ENCODE measurements at places on chromosomes 2 and 18. TPM values are rescaled to one million over a fixed set of nuclear protein-coding genes. Genes with fewer than 3 reads are reported as not detected.
A peak's percentile ranks its signal among the peaks of the same experiment; 100 is the strongest.

- H3K4me1 ChIP-seq: peaks cover 33% of the 10 kb centered on the region
- no peak overlapping the region for H3K27ac ChIP-seq
- peaks cover 7% of the 10 kb centered on the region for H3K36me3 ChIP-seq
Observed at GRCh38 chr2:10390369-10390801, 57.7 kb downstream of the ODC1 start.

- no peak overlapping the region for H3K4me3 ChIP-seq
- DNase-seq: no peak
- no peaks in the 10 kb centered on the region for H3K4me1 ChIP-seq
- H3K27ac ChIP-seq: no peak overlapping the region
Observed at GRCh38 chr18:26429535-26430226, 118.7 kb downstream of the KCTD1 start.

The TXNDC2 gene
- total RNA-seq: 0.73 TPM

The LYPD1 gene
- 0.22 TPM for total RNA-seq

- no peaks in the 10 kb centered on the region for H3K4me1 ChIP-seq
- H3K36me3 ChIP-seq: no peaks in the 10 kb centered on the region
- no peak overlapping the region for H3K4me3 ChIP-seq
- H3K27ac ChIP-seq: no peak overlapping the region
- no peak for DNase-seq
Observed at GRCh38 chr2:118423776-118424175, 335.5 kb downstream of the INSIG2 start.

DNA sequence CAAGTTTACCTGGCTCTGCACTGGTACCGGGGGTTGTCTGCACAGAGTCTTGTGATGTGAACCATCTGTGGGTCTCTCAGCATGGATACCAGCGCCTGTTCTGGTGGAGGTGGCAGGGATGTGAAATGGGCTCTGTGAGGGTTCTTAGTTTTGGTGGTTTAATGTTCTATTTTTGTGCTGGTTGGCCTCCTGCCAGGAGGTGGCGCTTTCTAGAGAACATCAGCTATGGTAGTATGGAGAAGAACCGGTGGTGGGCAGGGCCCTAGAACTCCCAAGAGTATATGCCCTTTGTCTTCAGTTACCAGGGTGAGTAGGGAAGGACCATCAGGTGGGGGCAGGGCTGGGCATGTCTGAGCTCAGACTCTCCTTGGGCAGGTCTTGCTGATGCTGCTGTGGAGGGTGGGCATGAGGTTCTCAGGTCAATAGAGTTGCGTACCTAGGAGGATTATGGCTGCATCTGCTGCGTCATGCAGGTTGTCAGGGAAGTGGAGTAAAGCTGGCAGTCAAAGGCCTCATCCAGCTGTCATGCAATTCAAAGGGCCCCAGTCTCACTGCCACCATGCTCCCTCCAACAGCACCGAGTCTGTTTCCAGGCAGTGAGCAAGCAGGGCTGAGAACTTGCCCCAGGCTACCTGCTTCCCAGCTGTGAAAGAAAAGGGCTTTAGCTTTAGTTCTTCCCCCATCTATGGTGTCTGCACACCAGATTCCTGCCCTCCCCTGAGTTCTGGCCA lies 278.0 kb downstream of the METTL4 start:
- H3K4me1 ChIP-seq: no peaks in the 10 kb centered on the region
- H3K27me3 ChIP-seq: no peaks in the 10 kb centered on the region
- DNase-seq: no peak
- H3K4me3 ChIP-seq: no peak overlapping the region

The GCG gene
- not detected for total RNA-seq

The RAB12 gene
- 40.9 TPM for total RNA-seq

GRCh38 chr2:71129902-71130151 lies 202 bp downstream of the MCEE start:
- H3K4me1 ChIP-seq: peaks cover 20% of the 10 kb centered on the region
- H3K4me3 ChIP-seq: peak overlapping the region; percentile 97
- no peak for DNase-seq
- peaks cover 4% of the 10 kb centered on the region for H3K36me3 ChIP-seq

DNA sequence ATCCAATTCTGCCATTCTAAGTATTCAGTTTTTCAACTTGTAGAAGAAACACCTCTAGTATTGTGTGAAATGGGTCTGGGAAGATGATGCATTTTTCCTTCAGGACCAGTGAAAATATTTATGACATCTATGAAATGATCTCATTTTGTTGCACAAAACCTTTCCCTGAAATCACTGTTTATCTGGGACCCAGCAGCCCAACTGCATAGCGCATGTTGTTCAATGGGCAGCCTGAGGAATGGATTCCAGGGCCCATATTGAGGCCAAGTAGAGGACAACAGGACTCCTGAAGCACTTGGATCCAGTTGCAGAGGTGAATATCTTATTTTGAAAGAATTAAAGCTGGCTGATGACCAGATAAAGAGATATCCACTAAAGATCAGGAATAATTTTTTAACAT lies 7.3 kb downstream of the RBMS1 start:
- no peaks in the 10 kb centered on the region for H3K4me1 ChIP-seq
- no peak overlapping the region for H3K4me3 ChIP-seq
- DNase-seq: no peak
- no peaks in the 10 kb centered on the region for H3K36me3 ChIP-seq
- no peaks in the 10 kb centered on the region for H3K27me3 ChIP-seq

- no peaks in the 10 kb centered on the region for H3K27me3 ChIP-seq
- peak; percentile 39 for DNase-seq
- peaks cover 32% of the 10 kb centered on the region for H3K4me1 ChIP-seq
- peak overlapping the region; percentile 19 for H3K27ac ChIP-seq
- H3K4me3 ChIP-seq: no peak overlapping the region
Observed at GRCh38 chr2:30298302-30298701, 67.0 kb downstream of the LBH start.

The LOXL3 gene
- 0.66 TPM for total RNA-seq

DNA sequence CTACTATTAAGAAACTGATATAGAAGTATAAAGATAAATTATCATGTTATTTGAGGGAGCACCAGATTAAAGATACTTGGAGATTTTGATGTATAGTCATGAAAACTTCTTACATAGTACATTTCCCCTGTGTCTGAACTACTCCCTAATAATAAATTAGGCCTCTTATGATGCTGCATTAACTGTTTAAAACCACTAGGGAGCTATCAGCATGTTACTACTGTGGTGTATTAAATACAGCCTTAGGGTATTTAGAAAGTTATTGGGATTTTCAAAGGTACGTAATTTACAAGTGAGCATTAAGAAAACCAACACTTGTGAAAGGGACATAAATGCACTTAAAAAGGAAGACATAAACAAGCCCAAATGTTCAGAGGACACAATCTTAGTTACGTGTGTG lies 714.0 kb downstream of the EPHA4 start:
- no peaks in the 10 kb centered on the region for H3K4me1 ChIP-seq
- H3K36me3 ChIP-seq: no peaks in the 10 kb centered on the region
- H3K27ac ChIP-seq: no peak overlapping the region
- no peak for DNase-seq
- no peaks in the 10 kb centered on the region for H3K27me3 ChIP-seq
- no peak overlapping the region for H3K4me3 ChIP-seq

GRCh38 chr2:135798762-135799161 lies 38.2 kb downstream of the LCT start:
- no peak for DNase-seq
- no peaks in the 10 kb centered on the region for H3K4me1 ChIP-seq
- H3K27me3 ChIP-seq: no peaks in the 10 kb centered on the region
- H3K36me3 ChIP-seq: no peaks in the 10 kb centered on the region
- H3K4me3 ChIP-seq: no peak overlapping the region

The DLX1 gene
- total RNA-seq: not detected

DNA sequence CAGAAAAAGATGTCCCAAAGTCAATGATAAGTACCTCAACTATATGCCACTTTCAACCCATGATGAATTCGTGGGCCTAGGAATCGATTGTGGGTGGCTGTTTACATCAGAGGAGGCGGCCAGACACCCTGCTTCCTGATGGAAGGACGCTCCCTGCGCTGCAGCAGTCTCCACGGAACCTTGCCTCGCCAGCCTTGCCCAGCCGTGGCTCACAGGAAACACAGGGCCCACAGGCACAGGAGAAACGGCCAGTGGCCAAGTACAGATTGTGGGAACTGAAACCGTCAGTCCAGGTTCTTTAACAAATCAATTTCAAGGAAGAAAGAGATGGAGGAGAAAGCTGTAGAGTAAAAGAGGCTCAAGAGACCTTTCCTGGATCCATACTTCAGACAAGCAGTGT lies 101.5 kb upstream of the NFATC1 start:
- DNase-seq: no peak
- H3K4me3 ChIP-seq: no peak overlapping the region
- no peak overlapping the region for H3K27ac ChIP-seq
- H3K27me3 ChIP-seq: no peaks in the 10 kb centered on the region

The ZNF532 gene
- 104 TPM for total RNA-seq

DNA sequence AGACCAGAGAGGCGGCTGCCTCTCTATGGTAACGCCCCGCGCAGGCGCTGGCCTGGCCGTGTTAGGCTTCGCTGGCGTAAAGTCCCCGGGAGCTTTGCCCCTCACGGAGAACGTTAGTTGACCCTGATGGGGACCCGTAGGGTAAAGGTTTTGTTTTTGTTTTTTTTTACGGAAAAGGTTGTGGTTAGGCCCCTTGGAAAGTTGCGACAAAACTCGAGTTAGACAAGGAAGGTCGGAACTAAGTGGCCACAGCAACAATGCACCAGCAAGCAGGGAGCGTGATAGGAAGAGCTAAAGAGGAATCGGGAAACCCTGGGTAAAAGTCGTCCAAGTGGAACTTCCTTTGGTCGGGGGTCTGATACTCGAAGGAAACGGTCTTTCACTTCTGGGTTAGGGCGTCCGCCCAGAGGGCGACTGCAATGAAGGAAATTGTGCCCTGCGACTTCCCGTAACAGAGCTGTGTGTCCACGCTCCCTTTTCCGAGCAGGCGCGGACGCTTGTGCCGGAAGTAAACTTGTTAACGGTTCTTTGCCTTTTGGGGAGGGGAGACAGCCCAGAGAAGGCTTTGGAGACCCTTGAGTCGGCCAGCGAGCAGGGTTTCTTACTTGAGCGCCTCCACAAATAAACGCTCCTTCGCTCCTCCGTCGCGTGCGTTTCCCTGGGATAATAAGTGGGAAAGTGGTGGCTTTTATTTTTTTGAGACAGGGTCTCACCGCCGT lies 493 bp upstream of the CLASP1 start:
- no peaks in the 10 kb centered on the region for H3K36me3 ChIP-seq
- peaks cover 21% of the 10 kb centered on the region for H3K4me1 ChIP-seq
- no peaks in the 10 kb centered on the region for H3K27me3 ChIP-seq
- DNase-seq: peak; percentile 98
- peak overlapping the region; percentile 98 for H3K27ac ChIP-seq

GRCh38 chr18:76495435-76496193 lies 572 bp upstream of the ZNF516 start:
- H3K27me3 ChIP-seq: no peaks in the 10 kb centered on the region
- H3K4me1 ChIP-seq: peaks cover 32% of the 10 kb centered on the region
- no peaks in the 10 kb centered on the region for H3K36me3 ChIP-seq
- peak overlapping the region; percentile 56 for H3K27ac ChIP-seq

DNA sequence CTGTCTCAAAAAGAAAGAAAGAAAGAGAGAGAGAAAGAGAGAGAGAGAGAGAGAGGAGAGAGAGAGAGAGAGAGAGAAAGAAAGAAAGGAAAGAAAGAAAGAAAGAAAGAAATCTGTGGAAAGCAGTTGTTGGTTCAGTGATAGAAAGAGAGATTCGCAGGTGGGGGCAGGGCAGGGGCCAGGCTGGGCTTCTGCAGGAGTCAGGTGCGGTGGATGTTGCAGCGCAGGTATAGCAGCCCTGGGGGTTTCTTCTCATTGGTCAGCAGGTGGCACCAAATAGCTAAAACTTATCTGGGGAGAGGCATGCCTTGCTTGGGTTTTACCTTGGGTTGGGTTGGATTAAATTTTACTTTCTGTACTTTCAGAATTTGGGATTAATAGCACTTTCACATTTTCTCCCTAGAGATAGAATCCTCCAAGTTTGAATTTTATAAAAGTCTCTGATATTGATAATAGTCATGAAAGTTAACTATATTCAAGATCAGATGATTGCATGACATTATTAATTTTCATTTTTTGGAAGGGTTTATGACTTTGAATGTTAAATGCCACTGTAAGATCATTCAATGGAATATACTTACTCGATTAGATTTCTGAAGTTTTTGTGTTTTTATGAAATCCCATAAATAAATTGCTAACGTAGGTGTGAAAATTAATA lies 66.6 kb downstream of the SPTBN1 start:
- H3K36me3 ChIP-seq: no peaks in the 10 kb centered on the region
- DNase-seq: peak; percentile 84
- H3K27ac ChIP-seq: no peak overlapping the region
- H3K4me1 ChIP-seq: no peaks in the 10 kb centered on the region
- H3K27me3 ChIP-seq: no peaks in the 10 kb centered on the region

GRCh38 chr2:628651-629050 lies 48.6 kb downstream of the TMEM18 start:
- H3K4me1 ChIP-seq: no peaks in the 10 kb centered on the region
- H3K36me3 ChIP-seq: no peaks in the 10 kb centered on the region
- no peak overlapping the region for H3K27ac ChIP-seq
- H3K27me3 ChIP-seq: no peaks in the 10 kb centered on the region
- no peak overlapping the region for H3K4me3 ChIP-seq
- no peak for DNase-seq

- H3K36me3 ChIP-seq: no peaks in the 10 kb centered on the region
- peaks cover 22% of the 10 kb centered on the region for H3K4me1 ChIP-seq
- H3K27ac ChIP-seq: no peak overlapping the region
- peak overlapping the region; percentile 6 for H3K4me3 ChIP-seq
- DNase-seq: peak; percentile 84
- H3K27me3 ChIP-seq: no peaks in the 10 kb centered on the region
Observed at GRCh38 chr2:144183727-144184126, 336.2 kb downstream of the ZEB2 start.

The LONRF2 gene
- total RNA-seq: 0.29 TPM

GRCh38 chr2:13572466-13572865 lies 855.7 kb downstream of the TRIB2 start:
- H3K4me1 ChIP-seq: no peaks in the 10 kb centered on the region
- no peak overlapping the region for H3K4me3 ChIP-seq
- DNase-seq: no peak

DNA sequence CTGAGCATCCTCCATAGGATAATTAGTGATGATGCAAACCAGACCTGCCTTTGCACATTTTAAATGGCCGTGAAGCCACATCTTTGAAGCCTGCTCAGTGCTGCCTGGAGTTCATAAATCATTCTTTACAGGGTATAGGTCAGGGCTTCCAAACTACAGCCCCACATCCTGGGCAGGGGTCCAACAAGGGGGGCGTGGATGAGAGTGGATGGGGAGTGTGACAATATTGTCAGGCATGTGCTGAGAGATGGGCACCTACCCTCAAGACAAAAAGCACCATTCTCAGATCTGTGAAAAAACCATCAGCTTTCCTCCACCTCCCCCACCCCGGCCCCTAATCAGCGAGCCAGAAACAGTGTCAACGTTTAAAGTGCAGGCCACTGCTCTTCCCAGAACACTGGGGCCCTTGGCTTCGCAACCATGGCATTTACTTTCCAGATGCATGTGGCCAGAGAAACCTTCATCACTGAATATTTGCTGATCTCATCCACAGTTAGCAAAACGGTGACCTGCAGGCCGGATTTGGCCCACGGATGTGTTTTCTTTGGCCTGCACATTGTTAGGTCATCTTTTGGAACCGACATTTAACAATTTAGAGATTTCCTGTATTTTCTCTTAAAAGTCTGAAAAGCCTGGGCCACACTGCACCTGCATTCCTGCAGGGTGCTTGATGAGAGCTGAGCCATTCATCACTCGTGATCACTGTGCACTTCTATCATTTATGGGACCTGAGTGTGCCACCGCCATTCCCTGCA lies 130.7 kb downstream of the ANKRD44 start:
- no peaks in the 10 kb centered on the region for H3K27me3 ChIP-seq
- H3K27ac ChIP-seq: no peak overlapping the region
- no peak overlapping the region for H3K4me3 ChIP-seq
- peaks cover 23% of the 10 kb centered on the region for H3K4me1 ChIP-seq
- peaks cover 12% of the 10 kb centered on the region for H3K36me3 ChIP-seq
- no peak for DNase-seq
